ENCODE measurements at places on chromosomes 4 and X.

DNA sequence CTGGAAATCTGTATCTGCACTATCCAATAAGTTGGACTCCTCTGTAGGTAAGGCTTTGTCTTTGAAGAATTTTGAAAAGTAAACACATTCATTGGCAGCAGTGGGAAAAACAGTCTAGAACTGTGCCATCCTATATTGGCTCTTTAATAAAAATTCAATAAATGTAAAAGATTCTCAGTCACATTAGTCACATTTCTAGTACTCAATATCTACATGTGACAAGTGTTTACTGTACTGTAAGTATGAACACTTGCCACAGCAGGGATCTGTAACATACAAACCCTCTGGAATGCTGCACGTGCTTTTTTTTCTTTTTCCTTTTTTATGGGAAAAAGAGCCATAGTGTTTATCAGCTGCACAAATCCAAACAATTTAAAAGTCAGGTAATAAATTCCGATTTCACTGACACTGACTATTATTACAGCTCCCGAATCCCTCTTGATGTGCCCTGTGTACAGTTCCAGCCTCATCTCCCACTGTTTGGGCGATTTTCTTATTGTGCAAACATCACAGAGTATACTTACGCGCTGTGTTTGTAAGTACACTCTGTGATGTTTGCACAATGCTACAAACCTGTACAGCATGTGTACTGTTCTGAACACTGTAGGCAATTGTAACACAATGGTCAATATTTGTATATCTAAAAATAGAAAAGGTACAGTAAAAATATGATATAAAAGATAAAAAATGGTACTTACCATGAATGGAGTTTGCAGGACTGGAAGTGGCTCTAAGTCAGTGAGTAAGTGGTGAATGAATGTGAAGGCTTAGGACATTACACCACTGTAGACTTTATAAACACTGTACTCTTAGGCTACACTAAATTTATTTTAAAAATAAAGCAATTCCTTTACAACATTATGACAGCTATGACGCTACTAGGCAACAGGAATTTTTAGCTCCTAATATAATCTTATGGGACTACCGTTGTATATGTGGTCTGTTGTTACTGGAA is 8.7 kb downstream of the PYURF start:
- DNase-seq = no peak

DNA sequence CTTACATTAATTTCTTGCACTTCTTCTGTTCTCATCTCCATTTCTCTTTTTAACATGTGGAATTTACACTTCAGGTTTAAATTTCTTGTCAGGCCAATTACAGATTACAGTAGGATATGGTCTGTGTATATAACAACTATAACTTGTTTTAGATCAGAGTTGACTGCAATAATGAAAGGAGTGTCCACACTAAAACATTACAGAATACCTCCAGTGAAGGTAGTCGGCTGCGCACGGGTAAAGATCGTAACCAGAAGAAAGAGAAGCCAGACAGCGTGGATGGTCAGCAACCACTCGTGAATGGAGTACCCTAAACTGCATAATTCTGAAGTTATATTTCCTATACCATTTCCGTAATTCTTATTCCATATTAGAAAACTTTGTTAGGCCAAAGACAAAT is 32.6 kb upstream of the FMR1NB start:
- DNase-seq = no peak

DNA sequence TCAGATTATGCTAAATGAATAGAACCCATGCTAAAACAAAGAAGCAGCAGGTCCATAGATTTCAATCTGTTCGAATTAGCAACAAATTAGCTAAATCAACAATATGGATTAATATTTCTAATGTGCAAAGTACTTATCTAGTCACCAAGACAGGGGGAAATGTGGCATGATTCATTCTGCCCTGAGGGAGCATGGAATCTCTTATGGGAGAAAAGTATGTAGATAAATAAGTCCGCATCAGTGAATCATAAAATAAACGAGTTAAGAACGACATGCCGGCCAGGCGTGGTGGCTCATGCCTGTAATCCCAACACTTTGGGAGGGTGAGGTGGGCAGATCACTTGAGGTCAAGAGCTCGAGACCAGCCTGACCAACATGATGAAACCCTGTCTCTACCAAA is 102.1 kb downstream of the ANOS1 start:
- DNase-seq = no peak

GRCh38 chrX:142637206-142637605 is 388.5 kb upstream of the SPANXN4 start:
- DNase-seq = no peak

DNA sequence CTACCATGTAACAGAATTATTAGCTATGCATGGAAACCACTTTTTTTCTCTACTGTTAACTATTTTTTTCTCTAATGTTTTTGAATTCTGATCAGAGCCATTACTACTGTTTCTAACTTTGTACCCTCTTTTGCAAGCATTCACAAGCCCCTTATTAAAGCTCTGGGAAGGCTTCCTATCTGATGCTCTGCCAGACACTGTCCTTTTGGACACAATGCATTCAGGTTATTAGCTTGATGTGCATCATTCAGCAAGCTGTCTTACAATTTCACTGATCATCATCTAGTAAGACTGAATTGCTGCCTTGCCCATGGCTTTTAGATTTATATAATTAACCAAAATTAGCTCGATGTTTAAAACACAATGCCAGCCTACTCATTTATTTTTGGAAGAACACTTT is 155.1 kb downstream of the NR3C2 start:
- DNase-seq = no peak

GRCh38 chrX:52874661-52875060 is 6.8 kb upstream of the XAGE3 start:
- no peak for DNase-seq

- DNase-seq = peak; percentile 73
Measured at GRCh38 chrX:153708415-153708814, 15.8 kb downstream of the BCAP31 start.

GRCh38 chr4:11286533-11286932 is 142.2 kb downstream of the HS3ST1 start:
- DNase-seq = no peak

Measured in endothelial cell (in vitro differentiated cells).